ENCODE measurements at places on chromosomes 2 and 18.

DNA sequence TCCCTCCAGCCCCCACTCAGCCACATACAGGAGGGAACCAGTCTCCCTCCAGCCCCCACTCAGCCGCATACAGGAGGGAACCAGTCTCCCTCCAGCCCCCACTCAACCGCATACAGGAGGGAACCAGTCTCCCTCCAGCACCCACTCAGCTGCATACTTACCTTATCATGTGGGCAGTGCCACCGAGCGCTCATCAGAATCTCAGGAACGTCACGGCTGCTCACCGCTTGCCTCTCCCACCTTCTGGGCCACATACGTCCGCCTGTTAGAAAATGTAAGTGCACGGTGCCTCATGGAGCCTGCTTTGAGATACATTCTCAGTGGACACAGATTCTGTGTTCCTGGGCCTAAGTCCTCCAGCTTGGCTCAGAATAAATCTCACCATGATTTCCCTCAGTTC is 124.8 kb downstream of the PXDN start:
- no peak for DNase-seq

- DNase-seq = no peak
Measured at GRCh38 chr2:240964704-240965295, 33.6 kb upstream of the SNED1 start.

DNA sequence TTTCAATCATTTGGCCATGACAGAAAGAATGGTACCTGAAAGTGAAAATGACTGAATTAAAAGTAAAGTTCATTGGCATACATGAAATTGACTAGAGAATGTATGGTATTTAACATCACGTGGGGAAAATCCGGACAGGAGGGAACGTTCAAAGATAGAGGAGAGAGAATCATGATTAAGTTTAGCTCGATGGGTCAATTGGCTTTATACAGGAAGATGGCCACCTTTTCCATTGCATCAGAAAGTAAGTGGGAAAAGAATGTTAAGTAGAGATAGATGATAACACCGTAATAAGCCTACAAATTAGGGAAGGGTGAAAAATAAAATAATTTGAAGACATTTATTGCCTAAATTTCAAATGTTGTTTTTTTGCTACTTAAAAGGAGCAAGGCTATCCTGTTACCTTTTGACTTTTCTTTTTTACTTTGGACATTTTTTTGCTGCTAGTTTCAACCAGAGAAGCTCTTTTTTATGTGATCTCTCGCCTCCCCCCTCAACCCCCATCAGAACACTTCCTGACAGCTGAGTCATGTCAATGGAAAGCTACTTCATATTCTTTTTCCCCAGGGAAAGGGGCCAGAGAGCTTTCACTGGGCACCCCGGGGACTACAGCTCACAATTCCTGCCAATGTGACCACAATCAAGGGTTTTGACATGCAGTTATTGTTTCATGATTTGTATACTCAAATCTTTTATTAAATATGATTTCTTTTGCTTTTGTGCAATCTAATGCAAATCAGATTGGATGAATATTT is 767 bp upstream of the CCDC102B start:
- no peak for DNase-seq

GRCh38 chr2:69693059-69693774 is 48.7 kb upstream of the ANXA4 start:
- DNase-seq = no peak

GRCh38 chr2:166184789-166185188 is 57.0 kb upstream of the SCN1A start:
- DNase-seq = no peak

DNA sequence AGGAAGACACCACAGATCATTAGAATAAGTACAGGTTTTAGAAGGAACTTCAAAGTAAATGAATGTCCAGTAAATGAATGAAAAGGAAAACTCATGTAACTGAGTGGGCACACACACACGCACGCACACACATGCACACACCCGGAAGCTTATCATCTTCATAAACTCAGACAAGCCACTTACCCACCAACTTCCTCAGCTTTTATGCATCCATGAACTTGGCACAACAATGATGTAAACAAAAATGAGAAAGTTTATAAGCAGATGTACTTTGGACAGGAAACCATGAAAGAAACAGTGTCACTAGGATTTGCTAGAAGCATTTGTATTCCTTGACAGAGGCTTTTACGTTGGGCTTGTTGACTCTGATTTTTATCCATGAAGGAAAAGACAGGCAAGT is 23.2 kb downstream of the RNF152 start:
- no peak for DNase-seq

DNA sequence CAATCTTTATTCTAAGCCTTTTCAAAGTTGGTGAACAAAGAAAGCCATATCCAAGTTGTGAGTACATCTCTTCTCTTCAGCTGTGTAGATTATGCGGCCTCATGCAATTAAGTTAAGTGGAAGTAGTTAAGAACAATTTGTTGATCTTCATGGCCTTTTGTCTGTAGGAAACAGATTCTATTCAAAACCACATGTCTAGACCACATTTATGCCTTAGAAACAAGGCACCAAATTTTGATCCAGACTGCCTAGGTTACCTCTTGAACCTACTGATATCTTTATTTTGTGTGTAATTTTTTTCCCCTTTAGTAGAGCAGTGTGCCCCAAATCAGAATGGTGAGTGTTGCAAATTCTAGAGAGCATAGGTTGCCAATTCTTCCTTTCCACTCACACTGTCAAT is 101.6 kb upstream of the CERS6 start:
- DNase-seq = no peak

DNA sequence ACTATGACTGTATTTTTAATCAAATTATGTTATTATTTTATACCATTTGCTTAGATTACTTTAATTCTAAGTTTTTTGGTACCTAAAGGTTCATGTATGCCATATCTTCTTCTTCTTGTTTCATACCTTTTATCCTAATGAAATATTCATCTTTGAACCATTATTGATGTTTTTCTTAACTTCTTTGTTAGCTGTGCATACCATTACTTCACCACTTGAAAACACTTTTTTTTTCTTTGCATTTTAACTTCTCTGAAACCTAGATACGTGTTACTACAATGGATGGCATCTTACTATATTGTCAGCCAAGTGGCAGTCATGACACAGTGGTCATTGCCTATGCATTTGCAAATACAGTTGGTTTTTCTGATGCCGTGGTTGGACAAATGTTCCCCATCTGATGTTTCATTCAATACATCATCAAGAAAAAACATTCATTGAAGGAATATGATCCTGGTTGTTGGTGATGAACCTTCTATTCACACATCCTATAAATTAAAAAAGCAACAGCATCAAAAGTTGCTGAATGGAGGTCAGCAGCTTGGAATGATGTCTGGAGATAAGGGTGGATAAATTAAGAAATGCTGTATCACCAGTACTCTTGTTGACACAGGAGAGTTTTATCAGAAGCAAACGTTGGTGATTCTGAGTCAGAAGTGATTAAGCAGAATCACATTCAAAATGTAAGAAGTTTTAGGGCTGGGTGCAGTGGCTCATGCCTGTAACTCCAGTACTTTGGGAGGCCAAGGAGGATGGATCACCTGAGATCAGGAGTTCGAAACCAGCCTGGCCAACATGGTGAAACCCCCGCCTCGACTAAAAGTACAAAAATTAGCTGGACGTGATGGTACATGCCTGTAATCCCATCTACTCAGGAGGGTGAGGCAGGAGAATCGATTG is 7.4 kb downstream of the IL36A start:
- DNase-seq = no peak

- no peak for DNase-seq
Measured at GRCh38 chr18:36406805-36407204, 109.3 kb downstream of the FHOD3 start.

DNA sequence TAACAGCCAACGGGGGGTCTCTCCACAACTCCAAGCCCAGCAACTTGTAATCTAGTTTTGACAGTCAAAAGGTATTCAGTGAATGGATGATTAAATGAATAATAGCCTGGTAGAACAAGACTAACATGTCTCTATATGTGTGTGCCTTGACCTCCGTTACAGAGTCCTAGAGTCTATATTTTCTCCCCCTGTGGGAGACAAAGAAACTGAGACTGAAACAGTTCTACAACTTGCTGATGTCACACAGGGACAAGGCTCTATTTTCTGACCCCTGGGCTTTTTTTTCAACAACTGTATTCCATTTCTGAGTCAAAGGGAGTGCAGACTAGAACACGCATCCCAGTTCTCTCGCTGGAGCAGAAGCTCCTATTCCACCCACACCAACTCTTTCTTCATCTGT is 223.6 kb upstream of the AGAP1 start:
- DNase-seq = no peak

DNA sequence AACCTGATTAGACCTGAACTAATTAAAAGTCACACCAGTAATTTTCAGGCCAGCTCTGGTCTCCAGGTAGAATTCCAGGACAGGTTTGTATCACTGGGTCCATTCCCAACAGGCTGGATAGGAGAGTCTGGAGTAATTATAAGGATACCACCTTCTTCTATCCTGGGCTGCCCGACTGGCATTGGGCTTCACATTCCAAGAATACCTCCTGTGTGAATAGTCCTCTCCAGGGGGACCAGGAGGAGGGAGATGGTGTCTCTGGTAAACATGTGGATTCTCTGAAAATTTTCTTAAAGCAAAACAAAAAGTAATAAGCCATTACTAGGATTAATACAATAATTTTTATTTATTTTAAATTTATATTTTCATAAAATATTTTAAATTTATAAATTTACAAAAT is 17.3 kb downstream of the DUSP11 start:
- DNase-seq = no peak

DNA sequence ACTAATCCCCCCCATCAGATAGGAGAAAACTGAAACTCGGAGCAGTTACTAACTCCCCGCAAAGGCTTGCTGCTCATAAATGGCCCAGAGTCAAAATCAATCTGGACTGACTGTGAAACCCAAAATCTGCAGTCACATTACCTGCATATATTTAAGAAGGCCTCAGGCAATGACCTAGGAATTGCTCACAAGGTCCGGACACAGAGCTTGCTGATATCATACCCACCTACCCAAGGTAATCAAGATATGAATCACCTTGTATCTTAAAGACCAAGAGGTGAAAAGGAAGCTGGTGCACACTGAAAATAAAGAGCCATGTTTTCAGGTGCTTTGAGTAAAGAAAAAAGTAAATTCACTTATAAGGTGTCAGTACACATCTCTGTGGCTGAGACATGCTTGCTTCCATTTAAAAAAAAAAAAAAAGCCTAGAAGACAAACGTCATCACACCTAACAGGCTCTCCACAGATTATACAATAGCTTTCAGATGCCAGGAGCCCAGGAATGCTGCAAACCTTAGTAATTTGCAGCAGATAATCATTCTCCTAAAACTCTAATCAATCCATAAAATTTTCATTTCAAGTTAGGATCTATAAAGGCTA is 195.4 kb downstream of the ZEB2 start:
- no peak for DNase-seq

DNA sequence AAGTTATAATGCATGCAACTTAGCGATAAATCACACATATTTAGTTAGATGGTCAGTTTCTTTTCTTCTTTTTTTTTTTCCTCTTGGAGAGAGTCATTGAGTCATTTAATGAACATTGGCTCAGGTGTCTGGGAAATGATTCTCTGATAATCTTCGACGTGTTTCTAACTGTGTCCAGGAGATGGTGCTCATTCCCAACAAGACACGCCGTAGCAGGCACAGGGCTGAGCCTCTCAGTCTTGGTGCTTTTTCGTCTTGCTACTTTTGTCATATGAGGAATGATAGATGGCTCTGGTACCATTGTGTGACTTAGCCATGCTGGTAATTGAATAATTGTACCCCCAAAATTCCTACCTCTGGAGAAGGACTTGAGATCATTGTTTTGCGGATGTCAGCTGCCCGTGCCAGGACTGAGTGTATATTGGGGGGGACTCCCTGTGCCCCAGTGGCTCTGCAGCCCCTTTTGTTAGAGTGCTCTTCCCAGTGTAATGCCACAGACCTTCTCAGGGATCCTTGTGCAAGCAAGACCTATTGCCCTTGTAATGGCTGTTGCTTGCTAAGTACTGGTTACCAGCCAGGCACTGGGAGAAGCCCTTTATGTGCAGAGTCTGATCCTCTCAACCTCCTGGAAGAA is 107.6 kb upstream of the CYRIA start:
- DNase-seq = no peak

DNA sequence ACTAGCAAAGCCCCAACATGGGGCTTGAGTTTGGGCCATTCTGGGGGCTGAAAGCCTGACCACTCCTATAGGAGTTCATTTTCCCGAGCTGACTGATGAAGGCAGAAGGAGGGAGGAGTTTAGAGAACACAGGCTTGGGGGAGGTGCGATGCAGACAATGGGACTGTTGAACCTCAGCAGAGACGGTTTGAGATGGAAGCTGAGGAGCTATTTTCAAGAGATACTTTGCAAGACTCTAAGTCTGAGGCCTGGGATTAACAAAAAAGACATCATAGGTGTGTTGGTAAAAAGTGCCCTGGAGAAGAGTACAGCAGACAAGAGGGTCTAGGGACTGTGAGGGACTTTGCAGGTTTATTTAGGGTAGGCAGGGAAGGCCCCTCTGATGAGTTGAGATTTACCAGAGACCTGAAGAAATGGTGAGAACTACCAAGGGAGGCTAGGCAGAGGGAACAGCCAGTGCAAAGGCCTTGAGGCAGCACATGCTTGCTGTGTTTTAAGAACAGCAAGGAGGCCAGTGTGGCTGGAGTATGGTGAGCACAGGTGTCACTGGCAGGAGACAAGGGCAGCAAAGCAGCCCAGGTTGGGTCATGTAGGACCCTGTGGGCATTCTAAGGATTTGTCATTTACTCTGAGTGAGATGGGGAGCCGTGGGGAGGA is 31.6 kb downstream of the PCBP1 start:
- no peak for DNase-seq

GRCh38 chr18:79520478-79521390 is 125.0 kb downstream of the NFATC1 start:
- no peak for DNase-seq

DNA sequence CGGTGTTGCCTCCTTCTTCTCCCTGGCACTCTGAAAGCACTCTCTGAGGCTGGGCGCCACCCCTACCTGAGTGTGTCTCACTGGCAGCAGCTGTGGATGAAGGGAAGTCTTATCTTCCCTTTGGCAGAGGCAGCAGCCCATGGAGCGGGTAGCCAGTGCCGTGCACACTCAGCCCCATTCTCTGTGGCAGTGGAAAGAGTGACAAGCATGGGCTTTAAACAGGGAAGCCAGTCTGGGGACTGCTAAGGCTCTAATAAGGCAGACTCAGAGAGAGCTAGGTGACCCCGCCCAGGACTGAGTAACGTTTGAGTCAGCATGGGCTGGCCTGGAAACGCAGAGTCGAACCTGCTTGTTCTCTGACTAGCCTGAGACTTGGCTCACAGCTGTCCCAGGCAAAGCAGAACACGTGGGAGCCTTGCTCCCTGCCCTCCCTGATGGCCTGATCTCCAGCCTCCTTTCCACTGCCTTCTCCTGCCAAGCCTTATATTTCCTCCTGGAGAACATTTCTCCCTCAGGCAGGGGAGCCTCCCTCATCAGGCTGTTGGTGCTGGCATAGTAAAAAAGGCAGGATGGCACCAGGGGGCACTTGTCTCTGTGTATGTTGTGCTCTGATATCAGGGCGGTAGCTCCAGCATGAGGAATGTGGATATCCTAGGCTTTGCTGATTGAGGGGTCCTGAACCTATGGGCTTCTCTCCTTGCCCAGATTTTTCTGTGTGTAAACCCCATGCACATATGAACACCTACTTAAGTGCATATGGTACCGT is 93.9 kb upstream of the LGALSL start:
- DNase-seq = peak; percentile 39

Data from stimulated activated CD4-positive, alpha-beta T cell treated with anti-CD3 and anti-CD28 coated beads, Interleukin-2, amount 100 ng/mL, for 4 hours (primary cell).